GM12878 (cell line): ENCODE measurements at places on chromosomes 11 and 22.

DNA sequence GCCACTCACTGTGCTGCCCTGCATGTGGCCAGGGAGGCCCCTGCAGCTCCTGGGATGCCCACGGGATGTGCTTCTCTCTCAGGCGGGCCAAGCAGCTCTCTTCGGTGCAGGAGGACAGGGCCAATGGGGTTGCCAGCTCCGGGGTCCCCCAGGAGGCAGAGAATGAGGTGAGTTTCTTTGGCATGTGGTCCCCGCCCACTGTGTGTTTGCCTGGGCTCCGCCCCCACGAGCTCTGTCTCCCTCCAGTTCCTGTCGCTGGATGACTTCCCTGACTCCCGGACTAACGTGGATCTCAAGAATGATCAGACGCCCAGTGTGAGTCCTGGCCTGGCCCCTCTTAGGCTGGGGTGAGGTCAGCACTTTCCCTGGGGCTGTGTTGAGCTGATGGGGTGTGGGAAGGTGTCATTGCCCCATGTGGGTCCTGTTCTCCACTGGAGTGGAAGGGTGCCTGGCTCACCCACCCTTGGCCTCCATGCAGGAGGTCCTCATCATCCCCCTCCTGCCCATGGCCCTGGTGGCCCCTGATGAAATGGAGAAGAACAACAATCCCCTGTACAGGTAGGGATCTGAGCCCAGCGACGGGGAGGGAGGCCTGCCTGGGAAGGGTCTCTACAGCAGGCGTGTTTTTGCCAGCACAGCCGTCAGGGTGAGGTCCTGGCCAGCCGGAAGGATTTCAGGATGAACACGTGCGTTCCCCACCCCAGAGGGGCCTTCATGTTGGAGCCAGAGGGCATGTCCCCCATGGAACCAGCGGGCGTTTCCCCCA is 7.7 kb downstream of the SCO2 start:
- no peak for DNase-seq

DNA sequence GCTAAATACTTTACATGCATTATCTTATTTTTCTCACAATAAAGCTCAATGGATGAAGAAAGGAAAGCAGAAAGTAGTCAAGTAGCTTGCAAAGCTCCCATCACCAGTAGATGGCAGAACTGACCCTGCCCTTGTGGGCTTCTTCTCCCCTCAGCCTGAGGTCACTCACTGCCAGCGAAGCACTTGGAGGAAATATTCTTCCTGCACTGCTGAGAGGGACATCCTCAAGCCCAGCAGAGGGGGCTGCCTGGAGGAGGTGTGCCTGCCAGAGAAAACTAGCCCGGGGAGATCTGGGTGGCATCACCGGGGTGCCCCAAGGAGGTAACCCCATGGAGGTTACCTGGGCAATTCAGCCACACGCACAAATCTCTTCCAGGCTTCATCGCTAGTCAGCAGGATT is 6.6 kb downstream of the APOL4 start:
- DNase-seq: no peak

DNA sequence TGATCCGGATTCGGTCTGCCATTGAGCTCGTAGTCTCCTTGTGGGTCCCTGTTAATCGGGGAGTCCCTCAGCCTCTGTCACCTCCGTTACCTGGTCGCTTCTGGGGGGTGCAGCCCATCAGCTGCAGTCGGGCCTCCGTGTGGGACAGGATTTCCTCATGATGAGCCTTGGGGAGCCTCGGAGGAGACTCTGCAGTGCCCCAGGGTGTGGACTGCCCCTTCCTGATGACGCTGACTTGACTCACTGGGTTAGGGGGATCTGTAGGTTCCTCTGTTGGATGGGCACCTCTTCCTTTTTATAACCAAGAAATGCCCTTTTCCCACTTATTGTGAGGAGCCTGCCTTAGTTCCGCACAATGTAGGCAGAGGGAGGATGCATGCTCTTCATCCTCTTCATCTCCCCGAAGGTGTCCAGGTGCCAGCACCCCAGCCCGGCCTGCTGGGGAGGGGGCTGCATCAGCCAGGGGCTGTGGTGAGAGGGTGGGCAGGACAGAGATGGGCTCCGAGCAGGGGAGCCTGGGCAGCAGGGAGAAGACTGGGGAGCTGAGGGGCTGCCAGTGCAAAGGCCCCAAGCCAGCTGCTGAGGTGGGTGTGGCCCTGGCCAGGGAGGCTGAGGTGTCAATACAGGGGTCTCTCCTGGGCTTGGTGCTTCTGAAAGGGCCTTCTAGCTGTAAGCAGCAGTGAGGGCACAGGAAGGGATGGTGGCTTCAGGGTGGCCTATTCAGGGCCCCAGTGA is 13.5 kb upstream of the TTLL8 start:
- DNase-seq: no peak

DNA sequence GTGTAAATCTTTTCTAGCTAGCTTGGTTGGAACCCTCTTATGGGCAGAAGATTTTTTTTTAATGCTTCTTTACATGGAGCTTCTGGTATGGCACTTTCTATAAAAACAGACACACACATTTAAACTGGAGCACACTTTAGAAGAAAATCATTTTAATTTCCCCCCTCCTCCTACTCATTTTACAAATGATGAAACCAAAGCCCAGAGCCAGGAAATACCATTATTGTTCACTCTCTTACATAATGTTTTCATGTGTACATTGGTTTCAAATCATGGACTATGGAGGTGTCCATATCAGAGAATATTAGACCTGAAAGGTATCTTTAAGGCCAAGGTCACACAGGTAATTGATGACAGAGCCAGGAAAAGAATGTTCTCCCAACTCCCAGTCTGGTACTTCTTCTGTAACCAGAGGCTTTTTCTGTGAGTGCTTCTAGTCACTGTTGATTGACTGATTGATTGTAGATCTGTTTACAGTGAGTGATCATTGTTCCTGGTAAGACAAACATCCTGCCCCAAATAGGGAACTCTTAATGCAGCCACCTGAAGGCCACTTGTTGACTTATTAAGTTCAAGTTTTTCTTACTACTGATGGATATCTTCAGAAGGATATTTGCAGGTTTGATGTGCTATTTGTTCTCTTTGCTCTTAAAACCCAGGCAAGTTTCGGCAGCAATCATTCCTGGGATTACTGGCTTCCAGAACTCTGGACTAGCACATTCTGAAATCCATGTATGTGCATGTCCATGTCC is 26.8 kb upstream of the ME3 start:
- DNase-seq: no peak

GRCh38 chr11:32983506-32983905 is 32.2 kb upstream of the DEPDC7 start:
- DNase-seq: no peak

GRCh38 chr11:111417766-111418435 is 38.8 kb upstream of the POU2AF1 start:
- DNase-seq: peak; percentile 96

GRCh38 chr11:76658651-76659650 is 11.6 kb downstream of the LRRC32 start:
- DNase-seq: no peak

DNA sequence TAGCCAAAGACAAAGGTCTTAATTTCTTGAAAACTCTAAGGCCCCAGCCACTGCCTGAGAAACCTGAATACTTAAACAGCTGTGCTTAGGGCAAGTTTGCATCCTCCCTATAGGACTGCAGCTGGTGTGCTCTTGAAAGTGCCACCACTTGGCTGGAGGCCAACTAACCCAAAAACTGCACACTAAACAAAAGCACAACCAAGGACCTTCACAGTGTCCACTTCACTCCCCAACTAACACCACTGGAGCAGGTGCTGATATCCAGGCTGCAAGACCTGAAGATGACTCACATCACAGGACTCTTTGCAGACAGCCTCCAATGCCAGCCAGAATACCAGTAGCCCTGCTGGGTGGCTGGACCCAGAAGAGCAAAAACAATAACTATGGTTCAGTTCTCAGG is 357.7 kb upstream of the ARHGAP42 start:
- no peak for DNase-seq

DNA sequence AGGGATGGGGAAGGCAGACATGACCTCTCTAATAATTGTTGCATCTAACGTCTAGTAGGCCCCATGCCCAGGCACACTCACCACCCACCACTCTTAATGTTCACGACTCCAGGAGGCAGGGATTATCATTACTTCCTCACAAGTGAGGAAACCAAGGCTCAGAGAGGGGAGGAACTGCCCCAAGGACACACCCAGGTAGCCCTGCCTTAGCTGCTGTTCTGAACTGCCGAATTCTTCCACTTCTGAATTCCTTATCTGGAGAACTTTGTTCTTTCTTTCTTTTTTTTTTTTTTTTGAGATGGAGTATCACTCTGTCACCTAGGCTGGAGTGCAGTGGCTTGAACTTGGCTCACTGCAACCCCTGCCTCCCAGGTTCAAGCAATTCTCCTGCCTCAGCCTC is 16.7 kb downstream of the SLCO2B1 start:
- DNase-seq: no peak

DNA sequence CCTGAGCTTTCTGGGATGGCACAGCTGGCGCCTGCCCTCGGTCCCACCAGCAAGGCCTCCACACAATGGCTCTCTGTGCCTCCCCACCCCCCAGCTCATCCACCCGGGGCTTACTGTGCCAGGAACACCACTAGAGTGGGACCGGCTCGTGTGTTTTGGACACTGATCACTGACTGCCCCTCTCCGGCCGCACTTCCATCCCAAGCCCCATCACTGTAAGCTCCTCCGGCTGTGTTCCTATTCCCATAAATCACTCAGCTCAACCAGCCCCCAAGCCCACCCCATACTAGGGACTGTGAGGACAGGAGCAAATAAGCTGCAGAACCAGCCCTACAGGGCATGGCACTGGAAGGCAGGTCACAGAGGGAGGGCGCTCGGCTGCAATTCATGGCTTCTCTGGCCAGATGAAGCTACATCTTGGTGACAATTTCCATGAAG is 7.3 kb downstream of the APBB1 start:
- DNase-seq: no peak
